ENCODE measurements at places on chromosomes 2 and 18. TPM values are rescaled to one million over a fixed set of nuclear protein-coding genes. Genes with fewer than 3 reads are reported as not detected.

Gene MAP3K2
- 73.2 TPM for total RNA-seq

Gene EFHD1
- total RNA-seq: 15.9 TPM

Gene TMEM17
- total RNA-seq: 2.0 TPM

Gene COBLL1
- total RNA-seq: 207 TPM

Gene ATIC
- 139 TPM for total RNA-seq

Gene SERPINB3
- total RNA-seq: not detected

Gene TFPI
- 54.7 TPM for total RNA-seq

Gene PROM2
- 176 TPM for total RNA-seq

Gene TUBA4B
- not detected for total RNA-seq

Gene CERS6
- 29.3 TPM for total RNA-seq

Gene CROCC2
- total RNA-seq: 0.23 TPM

Gene CELF4
- not detected for total RNA-seq

Gene TRPM8
- total RNA-seq: not detected

Gene RGPD4
- 0.08 TPM for total RNA-seq

Gene EPAS1
- total RNA-seq: 300 TPM

Gene REG1B
- not detected for total RNA-seq

Gene EVX2
- not detected for total RNA-seq

Gene RFX8
- total RNA-seq: not detected

Gene TUBB8B
- not detected for total RNA-seq

Gene FBLN7
- total RNA-seq: 8.9 TPM

Gene CYRIA
- 17.4 TPM for total RNA-seq

Gene ZNF397
- 38.6 TPM for total RNA-seq

Gene ZNF514
- total RNA-seq: 33.3 TPM

Gene GREB1L
- total RNA-seq: 0.05 TPM

Gene AGXT
- total RNA-seq: 0.31 TPM

Gene MC5R
- not detected for total RNA-seq

Gene NTSR2
- total RNA-seq: not detected

Gene MAP2
- total RNA-seq: 3.0 TPM

Gene NGEF
- 8.1 TPM for total RNA-seq

Gene ASTL
- total RNA-seq: not detected
